ENCODE measurements at places on chromosomes 16 and 17.

DNA sequence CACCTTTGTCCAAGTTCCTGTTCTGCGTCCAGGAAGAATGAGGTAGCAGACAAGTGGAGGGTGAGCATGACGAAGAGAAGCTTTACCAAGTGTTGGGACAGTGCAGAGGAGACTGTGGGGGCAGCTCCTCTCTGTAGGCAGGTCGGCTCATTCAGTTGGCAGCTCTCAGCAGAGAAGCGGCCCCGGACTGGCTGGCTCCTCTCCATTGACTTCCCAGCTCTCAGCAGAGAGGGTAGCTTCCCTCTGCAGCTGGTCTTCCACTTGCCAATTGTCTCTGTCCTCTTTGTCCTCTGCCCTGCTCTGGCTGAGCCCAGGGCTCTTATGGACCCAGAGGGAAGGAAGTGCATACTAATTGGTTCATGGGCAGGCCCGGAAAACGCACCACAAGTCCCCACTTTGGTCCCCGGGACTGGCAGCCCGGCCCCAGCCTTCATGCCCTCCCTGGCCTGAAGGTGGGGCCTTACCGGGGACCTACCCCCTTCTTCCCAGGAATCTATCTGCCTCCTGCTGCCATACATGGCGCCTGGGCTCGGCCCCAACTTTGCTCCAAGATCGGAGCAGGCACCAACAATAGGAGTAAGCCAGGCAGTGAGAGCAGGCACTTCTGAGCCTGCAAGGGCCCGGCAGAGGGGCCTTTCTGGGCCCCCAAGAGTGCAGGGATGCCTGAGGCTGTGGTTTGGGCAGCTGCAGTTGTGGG is 10.1 kb downstream of the KCTD5 start:
- DNase-seq, result no peak

DNA sequence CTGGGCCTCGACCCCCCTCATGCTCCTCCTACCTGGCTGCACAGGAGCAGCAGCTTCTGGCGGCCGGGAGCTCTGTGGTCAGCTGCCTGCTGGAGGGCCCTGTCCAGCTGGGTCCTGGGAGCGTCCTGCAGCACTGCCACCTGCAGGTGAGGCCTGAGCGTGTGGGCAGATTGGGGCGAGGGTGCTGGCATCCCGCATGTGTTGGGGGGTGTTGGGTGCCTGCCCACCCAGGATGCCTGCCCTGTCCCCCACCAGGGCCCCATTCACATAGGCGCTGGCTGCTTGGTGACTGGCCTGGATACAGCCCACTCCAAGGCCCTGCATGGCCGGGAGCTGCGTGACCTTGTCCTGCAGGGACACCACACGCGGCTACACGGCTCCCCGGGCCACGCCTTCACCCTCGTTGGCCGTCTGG is 16.5 kb downstream of the FCSK start:
- DNase-seq, result no peak

DNA sequence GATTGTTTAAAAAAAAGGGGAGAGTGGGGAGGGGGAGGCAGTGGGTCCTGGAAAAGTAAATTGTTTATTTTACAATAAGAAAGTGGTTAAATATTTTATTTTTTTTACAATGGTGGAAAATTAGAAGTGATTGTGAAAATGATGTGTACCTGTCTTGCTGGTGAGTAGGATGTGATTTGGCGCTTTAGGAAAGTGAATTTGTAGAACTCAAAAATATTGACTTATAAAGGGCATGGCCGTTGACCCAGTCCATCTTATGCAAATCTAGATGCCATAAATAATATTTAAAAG is 10.2 kb upstream of the CES1 start:
- DNase-seq, result no peak

- DNase-seq, result no peak
Measured at GRCh38 chr16:61842666-61843065, 193.6 kb downstream of the CDH8 start.

GRCh38 chr17:36094746-36095145 is 4.8 kb upstream of the CCL3 start:
- DNase-seq, result no peak

- no peak for DNase-seq
Measured at GRCh38 chr17:8189041-8189710, 804 bp downstream of the BORCS6 start.

GRCh38 chr17:79455636-79456035 is 155.2 kb downstream of the RBFOX3 start:
- DNase-seq, result no peak

- peak; percentile 21 for DNase-seq
Measured at GRCh38 chr17:42618442-42619150, 9.1 kb downstream of the TUBG1 start.
